ENCODE measurements at places on chromosomes 7 and 10. TPM values are rescaled to one million over a fixed set of nuclear protein-coding genes. Genes with fewer than 3 reads are reported as not detected.
A peak's percentile ranks its signal among the peaks of the same experiment; 100 is the strongest.

Gene DYDC1
- not detected for total RNA-seq

Gene HOXA10
- total RNA-seq, result not detected

Gene LEP
- not detected for total RNA-seq

Gene ZNF248
- total RNA-seq, result 67.4 TPM

Gene MOGAT3
- total RNA-seq, result not detected

Gene HSPA12A
- total RNA-seq, result 17.3 TPM

Gene GRM3
- total RNA-seq, result 179 TPM

Gene SLC18A3
- not detected for total RNA-seq

Gene AKR1D1
- not detected for total RNA-seq

Gene ANKRD30A
- total RNA-seq, result not detected

- DNase-seq, result no peak
Observed at GRCh38 chr10:97134110-97134509, 51.6 kb downstream of the SLIT1 start.

GRCh38 chr7:30459591-30460245 lies 18.9 kb downstream of the NOD1 start:
- no peak for DNase-seq

DNA sequence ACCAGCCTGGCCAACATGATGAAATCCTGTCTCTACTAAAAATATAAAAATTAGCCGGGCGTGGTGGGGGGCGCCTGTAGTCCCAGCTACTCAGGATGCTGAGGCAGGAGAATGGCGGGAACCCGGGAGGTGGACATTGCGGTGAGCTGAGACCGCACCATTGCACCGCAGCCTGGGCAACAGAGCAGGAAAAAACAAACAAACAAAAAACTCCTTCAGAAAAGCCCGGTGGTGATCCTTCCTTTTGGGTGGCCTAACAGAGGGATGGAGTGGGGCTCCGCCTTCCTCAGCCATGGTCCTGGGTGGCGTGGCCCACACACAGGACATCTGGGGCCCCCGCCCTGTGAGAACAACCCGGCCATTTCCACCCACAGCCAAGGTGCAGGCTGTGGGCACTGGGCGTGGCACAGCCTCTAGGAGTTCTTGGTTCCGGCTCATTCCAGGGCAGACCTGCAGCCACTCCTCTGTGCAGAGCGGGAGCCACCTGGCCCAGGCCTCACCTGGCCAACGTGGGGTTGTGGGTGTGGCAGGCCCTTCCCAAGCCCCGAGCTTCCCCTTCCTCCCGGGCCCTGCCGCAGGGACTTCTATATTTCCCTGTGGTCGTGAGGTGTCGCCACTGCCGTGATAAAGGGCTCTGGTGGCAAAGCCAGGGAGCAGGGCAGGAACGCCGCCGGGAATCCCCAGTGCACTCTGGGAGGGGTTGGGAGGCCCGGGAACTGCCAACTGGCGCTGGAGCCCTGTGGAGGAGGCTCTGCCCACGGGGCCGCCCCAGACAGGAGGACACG lies 37.6 kb downstream of the GET4 start:
- DNase-seq, result peak; percentile 54

DNA sequence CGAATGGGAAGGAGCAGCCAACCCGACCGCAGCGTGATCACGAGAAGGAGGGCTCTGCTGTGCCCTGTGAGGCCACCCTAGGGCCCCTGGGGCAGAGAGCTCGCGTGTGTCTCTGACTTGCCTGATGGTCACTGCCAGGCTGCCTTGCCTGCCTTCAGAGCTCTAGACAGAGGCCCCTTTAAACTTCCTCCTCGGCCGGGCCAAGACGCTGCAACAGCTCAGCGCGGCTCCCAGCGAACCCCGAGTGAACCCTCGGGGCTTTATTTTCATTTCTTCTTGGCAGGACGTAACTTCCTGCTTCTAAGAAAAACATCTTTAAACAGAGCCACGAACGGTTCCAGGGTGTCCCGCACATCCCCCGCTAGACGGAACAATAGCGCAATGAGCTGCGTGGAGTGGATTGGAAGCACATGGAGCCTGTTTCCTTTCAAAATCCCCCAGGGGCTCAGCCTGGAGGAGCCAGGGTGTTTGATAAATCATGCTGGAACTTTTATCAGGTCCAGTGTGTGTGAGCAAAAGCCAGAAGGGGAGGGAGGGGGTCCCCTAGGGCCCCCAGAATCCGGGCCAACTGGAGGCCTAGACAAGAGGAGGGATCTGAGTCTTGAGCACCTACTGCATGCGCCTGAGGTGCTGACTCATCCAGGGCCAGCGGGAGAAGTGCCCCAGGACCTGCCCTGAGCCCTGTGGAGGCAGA lies 134.1 kb upstream of the GDF10 start:
- no peak for DNase-seq

DNA sequence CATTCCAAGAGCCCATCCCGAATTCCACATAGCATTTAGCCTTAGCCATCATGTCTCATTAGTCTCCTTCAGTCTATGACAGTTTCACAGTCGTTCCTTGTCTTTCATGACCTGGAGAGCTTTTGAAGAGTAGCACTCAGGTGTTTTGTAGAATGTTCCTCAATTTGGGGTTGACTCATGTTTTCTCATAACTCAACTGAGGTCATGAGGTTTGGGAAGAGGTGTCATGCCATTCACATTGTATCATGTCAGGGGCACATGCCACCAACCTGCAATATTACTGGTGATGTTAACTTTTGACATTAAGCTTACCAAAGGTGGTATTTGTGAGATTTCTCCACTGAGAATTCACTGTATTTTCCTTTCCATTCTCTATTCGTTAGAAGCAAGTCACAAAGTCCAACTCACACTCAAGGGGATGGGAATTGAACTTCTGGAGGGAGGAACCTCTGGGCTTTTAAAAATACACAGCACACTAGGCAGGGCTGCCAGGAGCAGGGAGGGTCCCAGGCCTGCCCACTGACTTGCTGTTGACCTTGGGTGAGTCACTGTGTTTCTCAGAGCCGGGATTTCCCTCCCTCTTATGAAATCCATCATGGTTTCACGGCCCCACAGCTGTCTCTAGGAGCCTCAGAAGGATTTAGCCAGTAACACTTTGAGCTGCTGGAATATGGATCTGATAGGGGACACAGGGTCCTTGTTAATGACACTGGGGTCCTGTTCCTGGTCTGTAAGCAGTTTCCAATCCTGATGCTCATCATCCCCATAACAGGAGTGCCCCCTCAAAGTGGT lies 74.4 kb upstream of the TCF7L2 start:
- no peak for DNase-seq

- no peak for DNase-seq
Observed at GRCh38 chr10:22606164-22606614, 108.2 kb downstream of the PIP4K2A start.

GRCh38 chr7:155889636-155890511 lies 77.6 kb upstream of the SHH start:
- DNase-seq, result no peak

- no peak for DNase-seq
Observed at GRCh38 chr10:74227697-74228424, 76.8 kb downstream of the ADK start.

DNA sequence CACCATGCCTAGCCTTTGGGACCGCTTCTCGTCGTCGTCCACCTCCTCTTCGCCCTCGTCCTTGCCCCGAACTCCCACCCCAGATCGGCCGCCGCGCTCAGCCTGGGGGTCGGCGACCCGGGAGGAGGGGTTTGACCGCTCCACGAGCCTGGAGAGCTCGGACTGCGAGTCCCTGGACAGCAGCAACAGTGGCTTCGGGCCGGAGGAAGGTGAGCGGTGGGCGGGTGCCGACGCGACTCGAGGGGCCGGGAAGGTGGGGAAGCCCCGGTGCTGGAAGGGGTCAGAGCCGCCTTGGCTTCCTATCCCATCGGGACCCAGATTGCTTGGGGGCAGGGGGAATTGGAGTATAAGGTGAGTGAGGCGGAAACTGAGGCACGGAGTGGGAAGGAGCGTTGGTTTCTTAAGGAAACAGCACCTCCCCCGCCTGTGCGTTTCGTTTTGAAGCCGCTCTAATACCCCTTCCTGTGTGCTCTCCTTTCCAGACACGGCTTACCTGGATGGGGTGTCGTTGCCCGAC lies 547 bp downstream of the DDIT4 start:
- no peak for DNase-seq

- DNase-seq, result no peak
Observed at GRCh38 chr10:33237736-33238624, 96.5 kb downstream of the NRP1 start.

- no peak for DNase-seq
Observed at GRCh38 chr10:5589661-5590511, 65.1 kb downstream of the CALML3 start.

DNA sequence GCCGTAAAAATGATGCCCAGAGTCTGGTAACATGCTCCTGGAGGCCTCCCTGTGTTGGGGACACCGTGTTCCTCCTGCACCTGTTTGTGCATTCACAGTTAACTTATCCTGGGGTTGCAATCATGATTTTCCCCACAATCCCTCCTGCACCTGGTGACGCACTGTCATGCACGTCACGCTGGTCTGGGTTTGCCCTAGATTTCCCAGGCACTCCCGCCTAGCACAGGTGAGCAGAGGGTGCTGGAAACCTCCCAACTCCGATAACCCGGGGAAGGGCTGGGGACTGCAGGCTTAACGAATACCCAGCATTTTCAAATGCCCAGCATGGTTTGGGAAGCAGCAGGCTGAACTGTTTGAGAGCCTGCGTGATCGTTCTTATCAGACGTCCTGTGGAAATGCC lies 427.1 kb downstream of the TCERG1L start:
- no peak for DNase-seq

DNA sequence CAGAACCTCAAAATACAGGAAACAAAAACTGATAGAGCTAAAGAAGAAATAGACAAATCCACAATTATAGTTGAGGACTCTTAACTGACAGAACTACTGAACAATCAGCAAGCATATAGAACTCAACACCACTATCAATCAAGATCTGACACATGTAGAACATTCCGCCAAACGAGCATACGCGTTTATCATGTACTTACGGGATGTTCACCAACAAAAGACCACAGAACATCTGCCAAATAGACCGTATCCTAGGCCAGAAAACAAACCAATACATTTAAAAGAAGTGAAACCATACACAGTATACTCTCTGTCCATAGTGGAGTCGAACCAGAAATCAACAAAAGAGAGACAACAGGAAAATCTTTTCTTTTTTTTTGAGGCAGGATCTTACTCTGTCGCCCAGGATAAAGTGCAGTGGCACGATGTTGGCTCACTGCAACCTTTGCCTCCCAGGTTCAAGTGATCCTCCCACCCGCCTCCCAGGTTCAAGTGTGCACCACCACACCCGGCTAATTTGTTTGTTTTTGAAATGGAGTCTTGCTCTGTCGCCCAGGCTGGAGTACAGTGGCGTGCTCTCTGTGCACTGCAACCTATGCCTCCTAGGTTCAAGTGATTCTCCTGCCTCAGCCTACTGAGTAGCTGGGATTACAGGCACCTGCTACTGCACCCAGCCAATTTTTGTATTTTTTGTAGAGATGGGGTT lies 5.1 kb downstream of the GNA12 start:
- no peak for DNase-seq

- no peak for DNase-seq
Observed at GRCh38 chr7:105745681-105746330, 130.6 kb downstream of the ATXN7L1 start.

DNA sequence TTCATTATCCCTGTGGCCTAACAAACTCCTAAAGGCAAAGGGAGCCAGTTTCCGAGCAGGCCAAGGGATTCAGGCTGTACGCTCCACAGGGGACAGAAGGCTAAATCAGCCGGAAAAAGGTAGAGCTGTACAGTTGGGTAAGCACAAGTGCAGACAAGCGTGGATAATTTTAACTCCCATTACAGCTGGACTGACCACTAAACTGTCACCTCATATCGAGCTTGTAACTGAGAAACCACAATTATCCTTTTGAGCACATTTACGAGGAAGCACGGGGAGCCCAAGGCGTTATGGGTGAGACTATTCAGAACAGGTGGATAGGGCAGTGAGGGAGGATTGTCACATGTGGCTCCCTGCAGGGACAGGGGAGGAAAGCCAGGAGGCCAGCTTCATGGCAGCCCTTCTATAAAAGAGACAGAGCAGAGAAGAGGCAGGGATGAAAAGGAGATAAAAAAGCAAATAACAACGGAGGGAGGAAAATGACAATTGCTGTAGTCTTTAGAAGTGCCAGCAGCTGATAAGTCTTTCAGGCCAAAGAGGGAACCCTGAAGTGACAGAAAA lies 288.0 kb downstream of the FGFR2 start:
- no peak for DNase-seq

DNA sequence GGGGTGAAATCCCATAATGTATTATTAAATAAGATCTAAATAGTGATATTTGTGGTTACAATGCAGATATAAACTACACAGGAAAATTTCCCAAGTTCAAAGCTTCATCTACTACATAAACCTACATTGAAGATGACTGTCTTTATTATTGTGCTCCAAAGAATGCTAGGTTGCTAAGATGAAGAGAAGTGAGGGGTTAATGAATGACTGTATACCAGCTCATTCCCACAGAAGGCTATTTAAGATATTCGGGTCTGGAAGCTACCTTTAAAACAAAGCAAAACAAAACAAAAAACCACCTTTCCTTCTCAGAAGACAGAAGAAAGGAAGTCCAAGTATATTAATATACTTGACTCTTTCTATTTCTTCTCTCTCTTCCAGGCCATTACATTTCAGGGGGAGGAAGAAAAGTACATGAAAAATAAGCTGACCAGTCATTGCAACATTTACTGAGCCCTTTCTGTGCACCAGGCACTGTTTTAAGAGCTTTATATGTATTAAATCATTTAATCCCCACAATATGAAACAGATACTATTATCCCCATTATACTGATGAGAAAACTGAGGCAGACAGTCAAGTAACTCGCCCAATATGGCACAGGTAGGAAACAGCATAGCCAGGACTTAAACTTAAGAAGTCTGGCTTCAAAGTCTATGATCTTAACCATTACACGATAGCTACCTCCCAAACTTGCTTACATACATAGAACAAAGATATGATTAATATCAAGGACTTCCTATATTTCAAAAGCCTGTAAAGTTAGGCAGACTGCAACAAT lies 48.1 kb downstream of the TNPO3 start:
- no peak for DNase-seq

- no peak for DNase-seq
Observed at GRCh38 chr10:21079330-21079658, 182.2 kb upstream of the NEBL start.

- peak; percentile 46 for DNase-seq
Observed at GRCh38 chr7:75054744-75055143, 18.9 kb downstream of the RCC1L start.

DNA sequence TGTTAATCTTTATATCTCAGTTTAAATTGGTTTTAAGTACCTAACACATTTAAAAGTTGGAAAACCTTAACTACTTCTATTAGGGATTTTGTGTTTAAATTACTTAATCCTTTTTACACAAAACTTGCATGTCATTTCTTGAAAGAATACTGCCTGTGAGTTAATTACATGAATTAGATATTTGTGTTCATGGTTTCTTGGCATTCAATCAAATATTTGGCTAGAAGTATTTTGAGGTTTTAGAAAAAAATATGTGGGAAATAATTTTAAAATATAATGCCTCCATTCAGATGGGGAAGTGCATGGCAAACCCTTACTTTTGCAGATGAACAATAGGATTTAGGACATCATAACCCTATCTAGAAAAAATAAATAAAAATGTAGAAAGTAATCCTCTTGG lies 186.5 kb upstream of the SEMA3E start:
- no peak for DNase-seq

GRCh38 chr10:70227548-70228320 lies 5.5 kb downstream of the PPA1 start:
- no peak for DNase-seq
